ENCODE measurements at places on chromosomes 11 and 22. TPM values are rescaled to one million over a fixed set of nuclear protein-coding genes. Genes with fewer than 3 reads are reported as not detected.

The VWCE gene
- 0.39 TPM for total RNA-seq

The APOA4 gene
- total RNA-seq: not detected

The ALDH3B1 gene
- total RNA-seq: 128 TPM

The NXPE2 gene
- total RNA-seq: not detected

The DRICH1 gene
- total RNA-seq: 0.52 TPM

The TSPAN32 gene
- total RNA-seq: not detected

The GPR83 gene
- 0.06 TPM for total RNA-seq

The MYEOV gene
- total RNA-seq: 97.8 TPM

The SLC6A5 gene
- total RNA-seq: not detected

The CD82 gene
- total RNA-seq: 7.0 TPM

The DEUP1 gene
- total RNA-seq: not detected

The SPON1 gene
- not detected for total RNA-seq

The RAB30 gene
- 8.9 TPM for total RNA-seq

The CTSW gene
- not detected for total RNA-seq

The P2RX6 gene
- 0.64 TPM for total RNA-seq

The MUC6 gene
- total RNA-seq: not detected

The HEPHL1 gene
- total RNA-seq: not detected

The RIC8A gene
- 126 TPM for total RNA-seq

The PATE2 gene
- total RNA-seq: not detected

The CCS gene
- total RNA-seq: 34.1 TPM

The GGT5 gene
- 3.7 TPM for total RNA-seq
